Endodermal cell (in vitro differentiated cells): ENCODE measurements at places on chromosomes 3 and 15.

DNA sequence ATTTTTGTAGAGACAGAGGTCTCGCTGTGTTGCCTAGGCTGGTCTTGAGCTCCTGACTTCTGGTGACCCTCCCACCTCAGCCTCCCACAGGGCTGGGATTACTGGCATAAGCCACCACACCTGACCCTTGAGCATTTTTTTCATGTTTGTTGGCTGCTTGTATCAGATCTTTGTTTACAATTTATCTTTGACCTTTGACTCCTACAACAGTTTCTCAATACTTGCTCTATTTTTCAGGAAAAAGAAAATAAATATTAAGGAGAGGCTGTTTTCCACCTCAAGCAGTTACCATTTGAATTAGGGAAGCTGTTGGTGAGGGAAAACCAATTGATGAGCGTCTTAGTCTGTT, 44.5 kb downstream of the LIMD1 start:
- H3K27ac ChIP-seq: no peak overlapping the region
- H3K27me3 ChIP-seq: no peaks in the 10 kb centered on the region
- no peak for DNase-seq
- H3K4me3 ChIP-seq: no peak overlapping the region

DNA sequence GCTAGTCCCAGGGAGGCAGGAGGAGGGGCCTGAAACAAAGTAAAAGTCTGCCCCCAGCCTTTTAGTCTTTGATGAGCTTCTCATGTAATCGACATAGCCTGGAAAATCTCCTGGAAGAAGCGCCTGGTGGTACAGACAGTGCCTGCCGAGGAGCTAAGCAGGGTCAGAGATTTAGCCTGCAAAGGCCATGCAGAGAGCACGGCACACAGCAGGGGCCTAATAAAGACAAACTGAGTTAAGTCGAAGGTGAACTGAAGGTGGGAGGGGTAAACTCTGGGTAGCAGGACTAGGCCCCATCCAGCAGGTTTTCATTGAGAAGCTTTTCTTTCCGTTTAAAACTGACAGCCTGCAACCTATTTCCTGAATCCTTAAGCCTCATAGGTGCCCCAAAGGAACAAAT, 115.5 kb upstream of the ABHD17C start:
- H3K27me3 ChIP-seq: no peaks in the 10 kb centered on the region
- no peaks in the 10 kb centered on the region for H3K36me3 ChIP-seq
- peaks cover 4% of the 10 kb centered on the region for H3K4me1 ChIP-seq
- no peak overlapping the region for H3K27ac ChIP-seq
- DNase-seq: peak; percentile 39

- no peak for DNase-seq
- H3K36me3 ChIP-seq: no peaks in the 10 kb centered on the region
- peaks cover 31% of the 10 kb centered on the region for H3K27me3 ChIP-seq
- no peak overlapping the region for H3K4me3 ChIP-seq
- H3K4me1 ChIP-seq: peaks cover under 1% of the 10 kb centered on the region
Observed at GRCh38 chr3:14647976-14648955, 3.3 kb upstream of the CCDC174 start.

GRCh38 chr3:134850761-134851160, 55.7 kb downstream of the EPHB1 start:
- peak; percentile 36 for DNase-seq
- no peak overlapping the region for H3K4me3 ChIP-seq

GRCh38 chr3:86416334-86416733, 574.6 kb downstream of the VGLL3 start:
- peaks cover 21% of the 10 kb centered on the region for H3K4me1 ChIP-seq
- H3K27me3 ChIP-seq: peaks cover 6% of the 10 kb centered on the region
- DNase-seq: peak; percentile 55
- no peak overlapping the region for H3K27ac ChIP-seq
- H3K36me3 ChIP-seq: no peaks in the 10 kb centered on the region

GRCh38 chr3:120780977-120781376, 38.4 kb downstream of the GTF2E1 start:
- no peak overlapping the region for H3K27ac ChIP-seq
- no peak for DNase-seq
- peaks cover 43% of the 10 kb centered on the region for H3K36me3 ChIP-seq
- no peaks in the 10 kb centered on the region for H3K4me1 ChIP-seq
- no peak overlapping the region for H3K4me3 ChIP-seq

DNA sequence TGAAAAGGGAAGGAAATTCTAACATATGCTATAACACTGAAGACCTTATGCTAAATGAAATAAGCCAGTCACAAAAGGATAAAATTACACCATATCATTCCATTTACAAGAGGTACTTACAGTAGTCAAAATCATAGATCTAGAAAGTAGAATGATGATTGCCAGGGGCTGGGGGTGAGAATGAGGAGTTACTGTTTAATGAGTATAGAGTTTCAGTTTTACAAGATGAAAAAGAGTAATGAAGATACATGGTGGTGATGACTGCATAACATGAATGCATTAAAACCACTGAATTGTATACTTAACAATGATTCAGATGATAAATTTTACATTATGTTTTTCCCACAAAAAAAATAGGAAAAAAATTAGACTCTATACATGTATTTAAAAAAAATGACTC, 152.6 kb downstream of the SCAPER start:
- H3K4me1 ChIP-seq: no peaks in the 10 kb centered on the region
- DNase-seq: no peak
- H3K4me3 ChIP-seq: no peak overlapping the region
- no peak overlapping the region for H3K27ac ChIP-seq
- no peaks in the 10 kb centered on the region for H3K27me3 ChIP-seq

DNA sequence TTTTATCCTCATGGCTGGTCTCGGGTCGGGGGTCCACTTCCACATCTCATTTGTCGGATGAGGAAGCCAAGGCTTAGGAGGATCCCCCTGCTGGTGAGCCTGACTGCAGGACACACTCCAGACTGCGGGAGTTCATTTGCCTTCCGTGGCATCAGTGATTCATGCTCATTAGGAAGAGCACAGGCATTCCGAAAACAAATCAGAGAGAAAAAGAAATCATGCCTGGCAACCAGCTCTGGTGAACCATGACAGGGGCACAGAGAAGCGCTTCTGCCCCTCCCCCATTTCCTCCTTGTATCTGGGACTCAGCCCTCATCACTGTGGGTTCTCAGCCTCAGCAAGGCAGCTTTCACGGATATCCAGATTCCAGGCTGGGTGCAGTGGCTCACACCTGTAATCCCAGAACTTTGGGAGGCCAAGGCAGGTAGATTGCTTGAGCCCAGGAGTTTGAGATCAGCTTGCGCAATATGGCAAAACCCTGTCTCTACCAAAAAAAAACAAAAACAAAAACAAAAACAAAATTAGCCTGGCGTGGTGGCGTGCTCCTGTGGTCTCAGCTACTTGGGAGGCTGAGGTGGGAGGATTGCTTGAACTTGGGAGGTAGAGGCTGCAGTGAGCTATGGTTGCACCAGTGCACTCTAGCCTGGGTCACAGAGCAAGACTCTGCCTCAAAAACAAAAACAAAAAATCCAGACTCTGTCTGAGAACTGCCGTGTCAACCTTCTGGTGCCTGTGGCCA, 28.4 kb downstream of the IRAK2 start:
- no peaks in the 10 kb centered on the region for H3K4me1 ChIP-seq
- no peak overlapping the region for H3K4me3 ChIP-seq
- DNase-seq: peak; percentile 71
- no peaks in the 10 kb centered on the region for H3K36me3 ChIP-seq

- no peak overlapping the region for H3K27ac ChIP-seq
- no peaks in the 10 kb centered on the region for H3K4me1 ChIP-seq
- DNase-seq: no peak
- no peaks in the 10 kb centered on the region for H3K27me3 ChIP-seq
Observed at GRCh38 chr3:159170436-159171003, 368.7 kb downstream of the MFSD1 start.

DNA sequence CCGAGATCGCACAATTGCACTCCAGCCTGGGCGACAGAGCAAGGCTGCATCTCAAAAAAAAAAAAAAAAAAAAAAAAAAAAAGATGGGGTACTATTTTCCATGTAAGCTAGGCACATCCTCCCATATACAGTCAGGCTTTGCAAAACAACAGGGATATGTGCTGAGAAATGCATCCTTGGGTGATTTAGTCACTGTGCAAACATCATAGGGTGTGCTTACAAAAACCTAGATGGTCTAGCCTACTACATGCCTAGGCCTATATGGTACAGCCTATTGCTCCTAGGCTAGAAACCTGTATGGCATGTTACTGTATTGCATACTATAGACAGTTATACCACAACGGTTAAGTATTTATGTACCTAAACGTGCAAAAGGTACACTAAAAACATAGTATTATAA, 75.0 kb downstream of the TTBK2 start:
- DNase-seq: no peak
- H3K27ac ChIP-seq: no peak overlapping the region
- no peaks in the 10 kb centered on the region for H3K27me3 ChIP-seq

DNA sequence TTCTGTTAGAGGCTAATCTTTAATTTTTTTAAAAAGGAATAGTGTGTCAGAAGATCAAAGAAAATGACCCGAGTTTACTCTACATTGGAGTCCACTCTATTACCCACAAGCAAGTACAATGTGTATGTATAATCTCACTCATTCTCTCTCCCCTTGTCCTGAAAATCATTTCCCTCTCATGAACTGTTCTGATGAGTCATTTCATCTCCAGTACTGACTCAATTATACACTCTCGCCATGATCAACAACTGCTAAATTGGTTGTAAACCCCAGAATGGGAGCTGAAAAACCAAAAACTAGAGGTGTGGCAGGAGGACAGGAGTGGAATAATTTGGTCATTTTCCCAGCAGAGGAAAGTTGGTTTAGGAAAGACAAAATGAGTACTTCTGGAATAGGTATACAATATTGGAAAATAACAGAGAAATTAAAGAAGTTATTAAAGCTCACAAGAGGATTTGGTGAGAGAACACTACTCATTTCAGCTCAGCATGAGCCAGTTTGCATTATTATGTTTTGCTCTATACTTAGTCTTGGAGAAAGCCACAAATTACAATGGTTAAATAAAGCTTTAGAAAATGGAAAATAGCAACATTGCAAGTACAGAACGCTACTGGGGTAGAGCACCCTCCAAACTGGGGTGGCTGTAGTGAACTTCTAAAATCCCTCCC, 144.3 kb upstream of the PFN2 start:
- H3K36me3 ChIP-seq: no peaks in the 10 kb centered on the region
- DNase-seq: no peak
- no peaks in the 10 kb centered on the region for H3K27me3 ChIP-seq

DNA sequence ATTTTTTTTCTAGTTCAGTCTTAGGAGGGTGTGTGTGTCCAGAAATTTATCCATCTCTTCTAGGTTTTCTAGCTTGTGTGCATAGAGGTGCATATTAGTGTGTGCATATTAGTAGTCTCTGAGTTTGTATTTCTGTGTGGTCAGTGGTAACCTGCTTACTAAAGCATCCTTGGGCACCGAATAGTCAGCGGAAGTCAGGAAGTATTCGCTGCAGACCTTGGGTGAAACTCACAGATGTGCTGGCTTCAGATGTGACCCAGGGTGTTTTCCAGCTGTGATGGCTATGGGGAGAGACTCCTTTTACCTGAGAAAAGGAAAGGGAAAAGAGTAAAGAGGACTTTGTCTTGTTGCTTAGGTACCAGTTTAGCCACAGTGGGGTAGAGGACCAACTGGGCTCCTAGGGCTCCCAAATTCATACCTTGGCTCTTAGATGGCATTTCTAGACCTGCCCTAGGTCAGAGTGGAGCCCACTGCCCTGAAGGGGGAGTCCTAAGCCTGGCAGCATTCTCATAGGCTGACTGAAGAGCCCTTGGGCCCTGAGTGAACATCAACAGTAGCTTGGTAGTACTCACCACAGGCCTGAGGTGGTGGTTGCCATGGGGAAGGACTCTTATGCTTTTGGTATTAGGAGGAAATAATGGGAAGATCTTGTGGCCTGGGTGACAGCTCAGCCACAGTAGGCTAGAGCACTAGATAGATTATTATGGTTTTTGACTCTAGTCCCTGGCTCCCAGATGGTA, 286.0 kb upstream of the ZPLD1 start:
- H3K27ac ChIP-seq: no peak overlapping the region
- no peaks in the 10 kb centered on the region for H3K27me3 ChIP-seq
- no peaks in the 10 kb centered on the region for H3K36me3 ChIP-seq

- no peak overlapping the region for H3K4me3 ChIP-seq
- H3K27me3 ChIP-seq: no peaks in the 10 kb centered on the region
- no peaks in the 10 kb centered on the region for H3K36me3 ChIP-seq
- H3K4me1 ChIP-seq: no peaks in the 10 kb centered on the region
- peak overlapping the region; percentile 71 for H3K27ac ChIP-seq
Observed at GRCh38 chr3:42819351-42819965, 10.2 kb downstream of the ACKR2 start.

- no peak overlapping the region for H3K27ac ChIP-seq
- H3K4me3 ChIP-seq: no peak overlapping the region
- H3K36me3 ChIP-seq: no peaks in the 10 kb centered on the region
- H3K27me3 ChIP-seq: no peaks in the 10 kb centered on the region
- peaks cover 4% of the 10 kb centered on the region for H3K4me1 ChIP-seq
Observed at GRCh38 chr3:17656264-17656663, 86.2 kb downstream of the TBC1D5 start.

- no peaks in the 10 kb centered on the region for H3K4me1 ChIP-seq
- no peaks in the 10 kb centered on the region for H3K36me3 ChIP-seq
- no peak overlapping the region for H3K4me3 ChIP-seq
- H3K27ac ChIP-seq: no peak overlapping the region
Observed at GRCh38 chr3:40398346-40398745, 11.4 kb downstream of the ENTPD3 start.

DNA sequence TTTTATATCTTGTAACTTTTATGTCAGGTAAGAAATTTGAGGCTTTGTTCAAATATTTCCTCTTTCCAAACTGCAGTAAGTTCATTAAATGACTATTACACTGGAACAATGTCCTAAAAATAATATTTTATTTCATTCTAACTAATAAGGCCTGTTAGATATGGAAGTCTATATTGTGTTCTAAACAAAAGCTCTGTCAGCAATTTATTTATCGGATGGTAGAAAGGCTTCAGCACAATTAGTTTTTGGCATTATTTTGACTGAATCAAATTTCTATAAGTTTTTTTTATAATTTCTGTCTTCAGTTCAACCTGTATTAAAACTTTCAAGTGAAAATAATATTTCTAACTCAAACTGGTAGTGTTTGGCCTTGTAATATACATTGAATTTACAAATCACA, 992.1 kb downstream of the EPHA3 start:
- no peak for DNase-seq
- H3K36me3 ChIP-seq: peaks cover 39% of the 10 kb centered on the region
- no peak overlapping the region for H3K27ac ChIP-seq
- H3K27me3 ChIP-seq: no peaks in the 10 kb centered on the region

- peak; percentile 51 for DNase-seq
- no peak overlapping the region for H3K27ac ChIP-seq
- H3K4me1 ChIP-seq: no peaks in the 10 kb centered on the region
- no peaks in the 10 kb centered on the region for H3K27me3 ChIP-seq
Observed at GRCh38 chr15:43208052-43209002, 12.5 kb downstream of the EPB42 start.

GRCh38 chr15:67381416-67382045, 126.9 kb downstream of the IQCH start:
- no peak overlapping the region for H3K27ac ChIP-seq
- no peaks in the 10 kb centered on the region for H3K4me1 ChIP-seq
- no peaks in the 10 kb centered on the region for H3K36me3 ChIP-seq
- H3K4me3 ChIP-seq: no peak overlapping the region
